ENCODE measurements at places on chromosomes 6 and 20. TPM values are rescaled to one million over a fixed set of nuclear protein-coding genes. Genes with fewer than 3 reads are reported as not detected.

GRCh38 chr6:158661156-158661685 lies 11.4 kb downstream of the SYTL3 start:
- no peak for ATAC-seq

DNA sequence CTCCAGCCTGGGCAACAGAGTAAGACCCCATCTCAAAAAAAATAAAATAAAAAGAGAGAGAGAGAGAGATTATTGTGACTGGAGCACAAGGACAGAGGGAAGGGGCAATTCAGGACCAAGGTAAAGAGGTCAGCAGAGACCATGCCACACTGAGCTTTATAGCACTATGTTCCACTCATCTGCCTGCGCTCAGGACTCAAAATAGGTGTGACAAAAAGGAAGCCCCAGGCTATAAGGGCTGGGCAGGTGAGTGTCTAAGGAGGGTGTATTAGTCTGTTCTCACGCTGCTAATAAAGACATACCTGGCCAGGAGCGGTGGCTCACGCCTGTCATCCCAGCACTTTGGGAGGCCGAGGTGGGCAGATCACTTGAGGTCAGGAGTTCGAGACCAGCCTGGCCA lies 23.1 kb upstream of the SRSF6 start:
- no peak for ATAC-seq

GRCh38 chr6:113095841-113096240 lies 748.7 kb downstream of the RFPL4B start:
- ATAC-seq = no peak

- ATAC-seq = no peak
Observed at GRCh38 chr6:70234561-70235236, 68.2 kb downstream of the COL9A1 start.

- ATAC-seq = no peak
Observed at GRCh38 chr6:4649728-4650127, 126.5 kb upstream of the CDYL start.

- no peak for ATAC-seq
Observed at GRCh38 chr6:128601060-128601459, 80.7 kb upstream of the PTPRK start.

- ATAC-seq = peak; percentile 83
Observed at GRCh38 chr6:89297695-89298351, 17.3 kb downstream of the GABRR2 start.

Gene CALHM5
- not detected for total RNA-seq

Gene SLC17A3
- total RNA-seq = 0.21 TPM

Gene NELFCD
- 124 TPM for total RNA-seq

DNA sequence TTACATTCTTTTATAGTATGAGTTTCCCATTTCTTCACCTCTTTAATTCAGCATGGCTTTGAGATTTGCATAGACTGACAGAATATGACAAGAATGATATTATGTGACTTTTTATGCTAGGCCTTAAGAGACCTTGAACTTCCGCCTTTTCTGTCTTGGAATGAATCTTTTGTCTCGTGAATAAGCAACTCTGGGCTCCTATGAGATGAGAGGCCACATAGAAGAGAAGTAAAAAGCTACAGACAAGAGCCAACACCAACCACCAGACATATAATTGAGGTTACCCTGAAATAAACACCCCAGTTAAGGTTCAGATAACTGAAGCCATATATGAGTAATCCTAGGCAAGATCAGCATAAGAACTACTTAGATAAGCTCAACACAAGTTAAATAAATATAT lies 600.8 kb downstream of the MEI4 start:
- no peak for ATAC-seq

DNA sequence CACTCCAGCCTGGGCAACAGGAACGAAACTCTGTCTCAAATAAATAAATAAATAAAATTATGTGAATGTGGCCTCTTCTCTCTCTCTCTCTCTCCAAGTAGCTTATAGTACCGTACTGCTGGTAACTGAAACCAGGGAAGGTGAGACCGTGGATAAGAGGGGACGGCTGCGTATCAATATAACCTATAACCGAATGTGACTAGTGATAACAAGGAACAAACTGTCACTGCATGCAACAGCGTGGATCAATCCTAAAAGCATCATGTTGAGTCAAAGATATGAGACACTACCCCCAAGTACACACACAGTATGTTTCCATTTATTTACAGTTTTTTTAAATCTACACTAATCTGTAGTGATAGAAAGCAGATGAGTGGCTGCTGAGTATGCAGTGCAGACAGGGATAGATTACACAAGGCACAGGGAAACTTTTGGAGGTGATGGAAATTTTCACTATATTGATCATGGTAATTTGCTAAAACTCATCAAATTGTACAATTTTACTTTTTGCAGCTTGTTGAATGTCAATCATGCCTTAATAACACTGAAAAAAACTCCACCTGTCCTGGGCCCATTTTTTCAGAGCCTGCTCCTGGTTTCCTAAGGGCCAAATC lies 121.4 kb upstream of the ARMC2 start:
- ATAC-seq = no peak
